Stimulated activated CD4-positive, alpha-beta T cell treated with anti-CD3 and anti-CD28 coated beads, TNF-alpha, amount 100 ng/mL, for 1 hour (primary cell): ENCODE measurements at places on chromosomes 6 and 20.

DNA sequence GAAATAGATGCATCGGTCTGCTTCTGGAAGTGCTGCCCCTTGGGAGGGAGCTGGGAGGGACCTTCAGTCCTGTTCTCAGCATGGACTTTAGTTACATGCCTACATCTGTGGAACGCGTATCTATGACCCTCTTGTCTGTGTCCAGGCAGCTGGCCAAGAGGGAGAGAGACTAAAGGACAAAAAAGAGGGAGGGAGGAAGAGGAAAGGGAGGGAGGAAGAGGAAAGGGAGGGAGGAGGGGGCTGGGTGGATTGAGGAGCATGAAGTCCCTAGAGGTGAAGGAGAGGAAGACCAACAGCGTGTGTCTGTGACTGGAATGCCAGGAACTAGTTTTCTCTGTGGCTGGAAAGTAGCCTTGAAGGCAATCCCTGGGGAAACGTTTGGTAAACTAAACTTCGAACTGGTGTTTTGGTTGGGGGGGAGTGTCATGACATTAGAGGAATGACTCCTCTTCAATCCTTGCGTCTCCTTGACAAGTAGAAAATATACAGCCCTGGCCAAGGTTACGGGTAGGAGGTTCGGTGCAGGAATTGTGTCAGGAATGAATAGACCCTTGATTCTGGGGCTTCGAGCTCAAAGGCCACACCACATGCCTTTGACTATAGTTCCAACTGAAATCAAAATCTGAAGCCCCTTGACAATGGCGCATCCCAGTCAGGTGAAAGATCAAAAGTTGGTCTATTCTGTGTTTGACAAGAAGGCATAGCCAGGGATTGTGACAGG is 52.0 kb upstream of the PLEKHG1 start:
- DNase-seq: no peak

DNA sequence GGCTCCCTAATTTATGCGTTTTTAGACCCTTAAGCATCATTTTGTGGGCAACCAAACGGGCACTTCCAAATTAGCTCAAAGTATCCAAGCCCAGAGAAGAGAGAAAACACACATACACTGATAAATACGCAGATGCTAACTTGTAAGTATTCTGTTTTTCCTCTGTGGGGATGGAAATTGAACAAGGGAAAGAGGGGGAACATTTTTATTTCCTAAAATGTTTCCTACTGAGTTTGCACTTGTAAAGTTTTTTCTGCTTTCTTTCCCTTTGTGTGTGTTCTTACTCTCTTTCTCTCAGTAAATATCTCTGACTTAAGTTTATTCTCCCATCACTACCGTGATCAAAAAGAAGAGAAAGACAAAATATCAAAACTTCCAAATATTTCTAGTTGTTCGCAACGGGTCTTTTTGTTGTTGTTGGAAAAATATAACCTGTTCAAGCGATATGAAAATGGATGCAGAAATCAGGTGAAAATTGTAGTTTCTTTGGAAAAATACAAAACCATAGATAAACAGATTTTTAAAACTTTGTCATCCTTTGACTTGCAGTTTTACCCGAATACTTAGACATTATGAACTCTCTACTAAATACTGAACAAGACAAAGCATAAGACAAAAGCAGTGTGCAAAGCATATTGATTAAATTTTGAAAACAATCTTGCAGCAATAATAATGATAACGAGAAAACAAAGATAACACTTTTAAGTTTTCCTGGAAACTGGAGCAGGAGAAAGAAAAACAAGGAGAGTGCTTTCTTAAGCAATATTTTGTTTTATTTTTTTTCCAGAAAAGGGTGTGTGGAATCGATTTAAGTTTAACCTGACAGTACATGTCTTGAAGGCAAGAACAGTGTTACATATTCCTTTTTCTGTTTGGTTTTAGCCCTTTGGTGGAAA is 1.0 kb upstream of the NKX2-4 start:
- DNase-seq: no peak

GRCh38 chr6:67210450-67210849 is 1424.6 kb upstream of the ADGRB3 start:
- no peak for DNase-seq

- DNase-seq: no peak
Observed at GRCh38 chr20:1373614-1374013, 19.2 kb downstream of the FKBP1A start.
